ENCODE measurements at places on chromosomes 13 and 19. TPM values are rescaled to one million over a fixed set of nuclear protein-coding genes. Genes with fewer than 3 reads are reported as not detected.

NXNL1 gene
- total RNA-seq = not detected

COL4A1 gene
- not detected for total RNA-seq

ISOC2 gene
- 24.7 TPM for total RNA-seq

PALM3 gene
- total RNA-seq = not detected

CEACAM4 gene
- total RNA-seq = not detected

DNA sequence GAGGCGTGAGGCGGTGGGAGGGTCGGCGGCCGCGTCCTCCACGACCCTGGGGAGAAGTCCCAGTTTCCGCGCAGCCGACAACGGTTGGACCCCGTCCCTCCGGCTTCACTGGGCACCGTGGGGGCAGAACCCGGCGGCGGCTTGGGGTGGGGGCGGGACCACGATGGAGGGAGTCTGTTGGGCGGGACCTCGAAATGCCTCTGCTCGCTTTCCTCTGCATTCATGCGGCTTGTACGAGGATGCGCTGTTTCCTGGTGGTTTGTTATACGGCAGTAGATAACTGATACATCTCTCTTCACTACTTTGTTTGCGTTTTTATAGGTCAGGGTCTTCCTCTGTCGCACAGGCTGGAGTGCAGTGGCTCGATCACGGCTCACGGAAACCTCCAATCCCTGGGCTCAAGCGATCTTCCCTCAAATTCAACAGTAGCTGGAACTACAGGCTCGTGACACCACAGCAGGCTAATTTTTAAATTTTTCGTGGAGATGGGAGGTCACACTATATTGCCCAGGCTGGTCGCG lies 24.6 kb upstream of the ZNF846 start:
- H3K4me3 ChIP-seq = peak overlapping the region; percentile 80
- peak overlapping the region; percentile 64 for H3K27ac ChIP-seq
- peak; percentile 79 for DNase-seq
- peaks cover 20% of the 10 kb centered on the region for H3K4me1 ChIP-seq
- no peaks in the 10 kb centered on the region for H3K36me3 ChIP-seq

DNA sequence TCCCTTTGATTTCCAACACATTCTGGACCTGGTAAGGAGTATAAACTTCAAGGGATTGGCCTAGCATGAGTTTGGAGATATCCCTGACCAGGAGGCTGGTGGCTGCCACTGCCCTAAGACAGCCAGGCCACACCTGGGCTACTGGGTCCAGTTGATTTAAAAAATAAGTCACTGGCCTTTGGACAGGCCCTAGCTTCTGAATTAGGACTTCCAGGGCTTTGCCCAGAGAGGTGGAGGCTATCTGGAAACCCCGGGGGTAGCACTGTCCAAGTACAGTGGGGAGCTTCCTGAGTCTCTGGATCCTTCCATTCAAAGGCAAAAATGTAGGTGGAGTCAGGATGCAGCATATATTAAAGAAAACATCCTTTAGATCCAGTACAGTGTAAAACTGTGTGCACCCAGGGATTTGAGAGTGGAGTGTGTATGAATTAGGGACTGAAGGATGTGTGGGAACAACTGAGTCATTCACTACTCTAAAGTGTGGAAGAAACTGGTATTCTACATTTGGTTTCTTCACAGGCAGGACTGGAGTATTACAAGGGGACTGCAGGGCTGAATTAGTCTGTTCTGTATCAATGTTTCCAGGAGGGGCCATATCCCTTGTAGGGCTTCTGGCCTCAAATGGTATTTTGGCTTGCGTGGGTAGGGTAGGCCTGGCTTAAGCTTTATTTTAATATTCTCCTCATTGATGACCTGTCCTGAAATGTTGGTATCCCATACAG lies 14.8 kb upstream of the FCGBP start:
- H3K4me1 ChIP-seq = peaks cover 75% of the 10 kb centered on the region
- H3K36me3 ChIP-seq = peaks cover 13% of the 10 kb centered on the region
- H3K27ac ChIP-seq = peak overlapping the region; percentile 67
- no peaks in the 10 kb centered on the region for H3K27me3 ChIP-seq
- DNase-seq = no peak
- H3K4me3 ChIP-seq = no peak overlapping the region

DNA sequence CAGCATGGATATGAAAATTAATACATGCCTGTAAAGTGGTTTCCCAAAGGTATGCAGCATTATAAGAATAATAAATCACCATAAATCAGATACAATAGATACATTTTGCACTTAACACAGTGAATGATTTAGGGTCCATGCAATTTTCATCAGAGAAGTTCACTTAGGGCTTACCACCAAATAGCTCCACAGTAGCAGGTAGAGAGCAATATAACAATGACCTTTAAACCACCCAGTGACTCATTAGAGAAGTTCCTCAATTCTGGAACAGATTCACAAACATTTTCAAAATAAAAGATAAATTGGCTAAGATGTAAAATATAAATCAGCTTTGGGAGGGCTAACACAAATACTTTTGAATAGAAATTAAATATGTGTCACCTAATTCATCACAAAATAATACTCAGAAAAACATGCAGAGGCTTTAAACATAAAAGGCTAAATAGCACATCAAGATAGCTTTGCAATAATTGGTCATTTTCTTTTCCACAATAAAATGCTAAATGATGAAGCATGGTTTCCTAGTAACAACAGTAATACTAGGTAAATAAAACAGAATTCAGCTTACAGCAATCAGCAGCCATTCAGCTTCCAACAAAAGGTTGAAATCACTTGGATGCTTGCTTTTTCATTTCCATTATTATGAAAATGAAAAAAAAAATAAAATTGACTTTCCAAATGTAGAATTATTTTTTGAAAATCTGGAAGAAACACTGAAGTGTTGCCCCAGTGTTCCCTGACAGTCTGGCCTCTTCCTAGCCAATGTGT lies 84.3 kb upstream of the NBEA start:
- H3K4me3 ChIP-seq = no peak overlapping the region
- no peaks in the 10 kb centered on the region for H3K36me3 ChIP-seq

GRCh38 chr13:88136098-88136790 lies 465.1 kb downstream of the SLITRK5 start:
- no peaks in the 10 kb centered on the region for H3K27me3 ChIP-seq
- no peak overlapping the region for H3K27ac ChIP-seq
- H3K4me3 ChIP-seq = no peak overlapping the region
- H3K36me3 ChIP-seq = no peaks in the 10 kb centered on the region

DNA sequence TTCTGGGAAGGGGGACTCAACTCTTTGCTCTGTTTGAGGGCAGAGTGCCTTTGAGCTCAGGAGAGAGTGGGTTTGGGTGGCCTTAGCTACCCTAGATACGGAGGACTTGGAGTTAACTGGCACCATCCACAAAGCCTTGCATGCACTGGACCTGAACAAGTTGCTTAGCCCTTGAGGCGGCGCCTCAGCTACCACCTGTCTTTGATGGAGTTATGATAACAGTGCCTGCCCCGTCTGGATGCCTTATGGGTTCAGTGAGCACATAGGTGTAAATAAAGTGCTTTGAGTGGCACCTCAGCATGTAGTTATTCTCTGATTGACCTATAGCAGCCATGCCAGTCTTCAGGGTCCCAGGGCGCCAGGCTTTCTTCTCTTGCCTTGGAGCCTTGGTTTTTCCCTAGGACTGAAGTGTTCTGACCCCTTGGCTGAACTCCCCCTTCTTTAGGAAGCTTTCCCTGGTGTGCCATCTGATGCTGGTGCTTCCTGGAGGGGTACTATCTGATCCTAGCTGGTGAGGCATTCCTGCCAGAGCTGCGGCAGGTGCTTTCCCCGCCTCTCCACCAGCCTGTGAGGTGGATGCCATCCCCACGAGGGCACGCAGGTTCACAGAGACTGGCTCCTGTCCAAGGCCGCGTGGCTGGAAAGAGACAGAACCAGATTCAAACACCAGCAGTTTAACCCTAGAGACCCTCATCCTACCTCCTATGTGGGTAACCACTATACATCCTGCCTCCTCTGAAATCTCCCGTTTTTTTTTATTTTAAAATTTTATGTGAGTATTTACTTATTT lies 5.8 kb downstream of the BCKDHA start:
- H3K4me3 ChIP-seq = no peak overlapping the region
- H3K27ac ChIP-seq = peak overlapping the region; percentile 42
- no peaks in the 10 kb centered on the region for H3K36me3 ChIP-seq

DNA sequence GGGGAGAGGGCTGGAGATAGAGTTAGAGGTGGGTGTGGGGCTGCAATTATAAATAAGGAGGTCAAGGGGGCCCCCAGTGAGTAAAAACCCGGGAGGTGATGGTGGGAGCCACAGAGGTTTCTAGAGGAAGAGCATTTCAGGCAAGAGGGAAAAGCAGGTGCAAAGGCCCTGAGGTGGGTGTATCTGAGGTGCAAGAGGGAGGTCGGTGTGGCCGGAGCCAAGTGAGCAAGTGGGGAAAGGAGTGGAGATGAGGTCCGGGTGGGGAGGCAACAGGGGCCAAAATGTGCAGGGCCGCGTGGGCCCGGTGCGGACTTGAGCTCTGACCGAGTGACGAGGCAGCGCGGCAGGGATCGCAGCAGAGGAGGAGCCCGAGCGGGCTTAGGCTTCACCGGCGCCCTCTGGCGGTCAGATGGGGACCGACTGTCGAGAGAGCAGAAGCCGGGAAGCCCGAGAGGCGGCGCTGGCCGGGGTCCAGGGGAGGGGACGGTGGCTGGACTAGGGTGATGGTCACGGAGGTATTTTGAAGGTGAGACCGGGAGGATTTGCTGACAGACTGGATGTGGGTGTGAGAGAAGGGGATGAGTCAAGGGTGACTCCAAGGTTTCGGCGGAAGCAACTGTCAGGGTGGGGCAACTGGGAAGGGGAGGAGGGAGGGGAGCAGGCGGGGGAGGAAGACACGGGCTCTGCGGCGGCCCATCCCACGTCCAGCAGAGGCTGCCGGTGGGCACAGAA lies 17.7 kb upstream of the SPACA4 start:
- H3K27me3 ChIP-seq = no peaks in the 10 kb centered on the region
- H3K4me3 ChIP-seq = peak overlapping the region; percentile 65
- H3K4me1 ChIP-seq = peaks cover 18% of the 10 kb centered on the region
- no peaks in the 10 kb centered on the region for H3K36me3 ChIP-seq
- DNase-seq = peak; percentile 92
- H3K27ac ChIP-seq = peak overlapping the region; percentile 63

GRCh38 chr13:95319551-95320274 lies 18.5 kb upstream of the ABCC4 start:
- no peak overlapping the region for H3K27ac ChIP-seq
- H3K27me3 ChIP-seq = no peaks in the 10 kb centered on the region
- H3K4me3 ChIP-seq = no peak overlapping the region
- no peak for DNase-seq
- H3K4me1 ChIP-seq = no peaks in the 10 kb centered on the region

DNA sequence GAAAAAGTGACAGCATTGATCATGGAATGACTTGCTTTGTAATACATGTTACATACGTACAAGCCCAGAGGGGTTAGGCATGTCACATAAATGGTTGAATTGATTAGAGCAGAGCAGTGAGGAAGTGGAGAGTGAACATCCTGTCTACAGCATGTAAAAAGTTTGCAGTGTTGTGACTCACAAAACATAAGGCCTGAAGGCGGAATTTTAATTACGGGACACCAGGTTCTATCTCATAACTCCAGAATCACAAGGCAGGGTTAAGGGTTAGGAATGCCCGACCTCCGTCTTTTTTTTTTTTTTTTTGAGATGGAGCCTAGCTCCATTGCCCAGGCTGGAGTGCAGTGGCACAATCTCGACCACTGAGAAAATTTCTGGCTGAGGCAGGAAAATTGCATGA lies 83.9 kb downstream of the MUC16 start:
- H3K27ac ChIP-seq = no peak overlapping the region
- H3K4me1 ChIP-seq = no peaks in the 10 kb centered on the region
- H3K36me3 ChIP-seq = no peaks in the 10 kb centered on the region
- H3K27me3 ChIP-seq = peaks cover 6% of the 10 kb centered on the region
- H3K4me3 ChIP-seq = no peak overlapping the region
- DNase-seq = no peak

- no peak for DNase-seq
- H3K4me3 ChIP-seq = peak overlapping the region; percentile 82
- H3K27ac ChIP-seq = peak overlapping the region; percentile 81
- no peaks in the 10 kb centered on the region for H3K27me3 ChIP-seq
- H3K4me1 ChIP-seq = peaks cover 34% of the 10 kb centered on the region
- peaks cover 5% of the 10 kb centered on the region for H3K36me3 ChIP-seq
Observed at GRCh38 chr19:18590273-18591272, 2.0 kb downstream of the REX1BD start.

DNA sequence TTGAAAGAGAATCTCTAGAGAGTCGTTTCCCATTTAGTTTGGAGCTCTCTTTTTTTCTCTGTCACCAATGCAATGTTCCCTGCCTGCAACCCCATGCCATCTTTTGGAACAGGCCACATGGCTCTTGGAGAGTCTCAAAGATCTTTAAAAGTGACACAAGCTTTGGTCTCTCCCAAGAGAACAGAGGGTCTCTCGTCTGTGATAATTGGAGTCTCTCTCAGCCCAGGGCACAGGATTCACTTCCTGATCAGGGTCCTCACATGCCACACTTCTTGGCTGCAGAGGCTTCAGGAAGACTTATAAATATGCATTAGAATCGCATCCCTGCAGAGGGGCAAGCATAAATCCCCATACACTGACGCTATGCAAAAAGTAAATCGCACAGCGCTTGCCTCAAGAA lies 240.5 kb downstream of the IRS2 start:
- H3K36me3 ChIP-seq = no peaks in the 10 kb centered on the region
- H3K27ac ChIP-seq = no peak overlapping the region
- no peak overlapping the region for H3K4me3 ChIP-seq
- peaks cover 4% of the 10 kb centered on the region for H3K27me3 ChIP-seq

DNA sequence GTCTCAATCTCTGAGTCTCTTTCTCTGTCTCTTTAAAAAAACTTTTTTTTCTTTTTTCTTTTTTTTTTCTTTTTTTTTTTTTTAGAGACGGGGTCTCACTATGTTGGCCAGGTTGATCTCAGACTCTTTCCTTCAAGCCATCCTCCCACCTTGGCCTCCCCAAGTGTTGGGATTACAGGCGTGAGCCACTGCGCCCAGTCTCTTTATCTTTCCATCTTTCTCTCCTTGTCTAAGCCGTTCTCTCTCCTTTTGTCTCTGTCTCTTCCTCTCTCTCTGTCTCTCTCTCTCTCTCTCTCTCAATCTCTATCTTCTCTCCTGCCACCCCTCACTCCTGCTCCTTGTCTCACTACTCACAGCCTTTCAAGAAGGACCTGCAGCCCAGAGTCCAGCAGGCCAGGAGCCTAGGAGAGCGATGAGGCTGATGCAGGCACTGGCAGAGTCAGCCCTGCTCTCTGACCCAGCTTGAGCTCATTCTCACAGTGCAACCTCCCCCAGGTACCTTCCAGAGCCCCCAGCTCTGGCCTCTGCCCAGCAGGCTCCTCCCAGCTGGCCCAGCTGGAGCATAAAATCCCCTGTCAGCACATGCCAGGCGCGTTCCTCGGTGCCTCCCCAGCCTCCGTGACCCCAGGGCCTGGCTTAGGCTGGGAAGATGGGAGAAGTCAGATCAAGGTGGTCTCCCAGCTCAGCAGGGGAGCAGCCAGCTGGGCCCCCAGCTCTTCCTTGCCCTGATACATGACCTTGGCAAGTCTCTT lies at the start of gene NPHS1:
Gene NPHS1 (minus strand): TSS at position 476 of the 752 bp plus-strand sequence. CDS start 667 bp downstream, outside the sequence.
- H3K4me1 ChIP-seq = peaks cover 3% of the 10 kb centered on the region
- H3K27me3 ChIP-seq = peaks cover 43% of the 10 kb centered on the region
- H3K27ac ChIP-seq = no peak within 1 kb of the TSS
- no peak for DNase-seq
- no peaks in the 10 kb centered on the region for H3K36me3 ChIP-seq

- H3K27ac ChIP-seq = no peak overlapping the region
- no peaks in the 10 kb centered on the region for H3K36me3 ChIP-seq
- H3K4me3 ChIP-seq = no peak overlapping the region
- no peak for DNase-seq
Observed at GRCh38 chr13:33119856-33120543, 103.8 kb downstream of the KL start.

All from activated CD4-positive, alpha-beta memory T cell treated with anti-CD3 and anti-CD28 coated beads for 36 hours (primary cell).